Hematopoietic multipotent progenitor cell treated with erythropoietin and hydrocortisone succinate and interleukin-3 and kit ligand, for 17 days (in vitro differentiated cells): ENCODE measurements at places on chromosomes 2 and 18.

GRCh38 chr2:148179724-148180123, 158.8 kb downstream of the MBD5 start:
- no peak for DNase-seq

GRCh38 chr2:37781028-37781427, 109.6 kb upstream of the CDC42EP3 start:
- DNase-seq: no peak

DNA sequence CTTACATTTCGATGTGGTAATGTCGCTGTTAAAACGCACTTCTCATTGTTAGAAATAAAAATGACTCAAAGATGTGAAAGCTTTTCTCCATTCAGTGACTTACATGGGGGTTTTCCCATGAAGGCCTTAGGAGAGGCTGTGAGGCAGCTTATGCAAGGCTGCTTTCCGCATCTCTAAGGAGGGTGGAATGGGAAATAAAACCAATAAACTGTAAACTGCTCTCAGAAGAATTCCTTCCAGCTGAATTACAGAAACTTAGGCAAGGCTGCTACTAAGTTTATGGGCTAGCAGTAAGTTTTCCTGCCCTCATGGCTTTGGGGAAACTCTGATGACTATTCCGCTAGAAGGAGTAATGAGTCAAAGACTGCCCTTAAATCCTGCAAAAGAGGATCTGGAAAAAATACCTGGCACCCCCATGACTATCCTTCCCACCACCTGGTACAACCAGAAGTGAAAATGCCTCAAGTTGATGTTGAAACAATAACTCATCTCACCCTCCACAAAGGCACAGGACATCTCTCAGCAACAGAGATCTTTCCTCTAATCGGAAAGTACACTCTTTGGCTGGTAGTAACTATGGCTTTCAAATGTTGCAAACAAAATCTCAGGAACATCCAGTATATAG, 97.7 kb upstream of the SMAD7 start:
- DNase-seq: no peak

GRCh38 chr2:45668509-45668908, 17.0 kb downstream of the PRKCE start:
- no peak for DNase-seq

- no peak for DNase-seq
Measured at GRCh38 chr2:7962161-7962560, 719.7 kb upstream of the ID2 start.

DNA sequence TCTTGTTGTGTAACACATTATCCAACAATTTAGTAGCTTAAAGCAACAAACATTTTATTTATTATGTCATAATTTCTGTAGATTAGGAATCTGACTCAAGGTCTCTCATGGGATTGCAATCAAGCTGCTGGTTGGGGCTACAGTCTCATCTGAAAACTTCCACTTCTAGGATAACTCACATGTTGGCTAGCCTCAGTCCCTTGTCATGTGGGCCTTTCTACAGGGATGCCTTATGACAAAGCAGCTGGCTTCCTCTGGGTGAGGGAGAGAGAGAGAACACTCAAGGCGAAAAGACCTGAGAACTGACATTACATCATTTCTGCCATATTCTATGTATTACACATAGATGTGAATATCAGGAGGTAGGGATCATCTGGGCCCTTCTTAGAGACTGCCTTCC, 317.9 kb upstream of the VRK2 start:
- no peak for DNase-seq
